ENCODE measurements at places on chromosomes 6 and 20.

DNA sequence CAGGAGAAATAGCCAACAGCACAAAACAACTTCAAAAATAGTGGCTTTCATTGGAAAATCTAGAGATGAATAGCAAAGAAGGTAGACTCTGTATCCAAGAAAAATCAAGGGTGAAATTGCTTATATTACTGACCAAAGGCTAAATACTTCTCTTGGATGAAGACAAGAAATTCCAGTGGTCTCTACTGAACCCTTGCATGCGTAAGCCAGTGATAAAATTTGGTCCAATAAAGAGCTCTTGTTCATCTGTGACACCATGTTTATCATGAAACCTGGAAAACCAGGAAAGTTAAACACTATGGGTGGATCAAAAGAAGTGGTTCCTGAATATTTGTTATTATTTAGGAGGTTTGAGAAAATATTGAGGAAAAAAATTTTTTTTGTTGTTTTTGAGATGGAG is 25.6 kb upstream of the SASH1 start:
- DNase-seq: no peak

- no peak for DNase-seq
Observed at GRCh38 chr6:878179-878578, 185.2 kb upstream of the EXOC2 start.

DNA sequence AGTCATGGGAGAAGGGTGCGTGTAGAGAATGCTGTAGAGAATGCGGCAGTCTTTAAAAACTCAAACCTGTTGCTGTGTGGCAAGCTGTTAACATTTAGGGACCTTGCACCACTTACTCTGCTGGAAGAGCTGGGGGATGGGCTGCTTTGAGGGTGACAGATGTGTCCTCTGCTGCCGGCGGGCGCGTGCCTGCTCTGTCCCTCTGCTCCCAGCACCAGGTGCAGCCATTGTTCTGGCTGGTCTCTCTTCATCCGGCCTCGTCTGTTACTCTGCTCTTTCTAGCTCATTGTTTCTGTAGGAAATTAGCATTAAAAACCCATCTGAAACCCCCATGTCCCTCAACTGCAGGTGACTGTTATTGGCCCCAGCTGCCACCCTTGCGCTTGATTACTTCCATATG is 78.5 kb downstream of the CBFA2T2 start:
- DNase-seq: no peak

DNA sequence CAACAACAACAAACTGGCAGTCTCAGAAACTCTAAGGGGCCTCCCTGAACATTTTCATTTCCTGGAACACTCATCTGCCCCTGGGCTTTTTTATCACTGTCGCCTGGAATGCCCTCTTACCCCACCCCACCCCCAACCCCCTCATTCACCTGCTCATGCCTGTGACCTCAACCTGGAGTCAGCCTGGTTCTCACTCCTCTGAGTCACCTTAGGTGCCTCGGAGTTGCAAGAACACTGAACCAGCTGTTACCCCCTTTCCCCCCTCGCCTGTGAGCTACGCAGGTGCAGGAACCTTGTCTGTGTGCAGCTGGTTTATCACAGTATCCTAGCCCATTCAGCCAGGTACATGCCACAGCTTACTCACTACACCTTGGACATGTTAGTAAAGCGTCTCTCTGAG is 12.8 kb upstream of the SNAI1 start:
- DNase-seq: no peak

GRCh38 chr6:40290816-40291215 is 296.3 kb downstream of the LRFN2 start:
- no peak for DNase-seq

DNA sequence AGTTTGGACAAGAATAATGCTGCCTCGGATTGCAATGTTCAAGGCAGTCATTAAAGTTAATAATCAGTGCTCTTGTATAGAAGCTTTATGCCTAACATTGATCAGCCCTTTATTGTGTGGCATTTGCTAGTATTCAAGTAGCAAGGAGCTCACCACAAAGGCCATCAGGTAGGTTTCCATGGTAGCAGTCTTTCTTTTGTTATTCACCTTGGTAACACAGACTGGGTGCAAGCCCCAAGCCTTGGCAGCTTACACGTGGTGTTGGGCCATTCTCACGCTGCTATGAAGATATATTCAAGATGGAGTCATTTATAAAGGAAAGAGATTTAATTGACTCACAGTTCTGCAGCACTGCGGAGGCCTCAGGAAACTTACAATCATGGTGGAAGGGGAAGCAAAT is 149.3 kb downstream of the ADAT2 start:
- no peak for DNase-seq

GRCh38 chr6:27502508-27503435 is 29.9 kb upstream of the ZNF184 start:
- DNase-seq: peak; percentile 59

GRCh38 chr6:20404641-20405032 is 3.0 kb downstream of the E2F3 start:
- peak; percentile 52 for DNase-seq

All from activated CD4-positive, CD25-positive, alpha-beta regulatory T cell (primary cell).